ENCODE measurements at places on chromosomes 5 and 9.

DNA sequence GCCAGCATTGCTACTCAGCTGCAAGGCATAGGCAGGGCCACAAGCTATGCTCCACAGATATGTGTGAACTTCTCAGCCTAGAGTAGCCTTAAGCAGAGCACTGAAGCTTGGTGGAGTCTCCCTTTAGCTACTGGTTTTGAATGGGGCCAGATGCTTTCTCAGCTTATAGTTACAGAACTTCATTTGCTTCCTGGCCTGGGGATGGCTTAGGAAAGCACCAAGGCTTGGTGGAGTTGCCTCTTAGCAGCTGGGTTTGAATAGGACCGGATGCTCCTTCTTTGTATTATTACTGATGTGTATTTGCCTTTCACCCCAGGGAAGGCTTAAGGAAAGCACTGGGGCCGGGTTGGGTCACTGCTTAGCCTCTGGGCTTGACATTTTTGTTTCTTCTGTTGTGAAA lies 497.8 kb upstream of the SEMA6A start:
- DNase-seq = no peak

DNA sequence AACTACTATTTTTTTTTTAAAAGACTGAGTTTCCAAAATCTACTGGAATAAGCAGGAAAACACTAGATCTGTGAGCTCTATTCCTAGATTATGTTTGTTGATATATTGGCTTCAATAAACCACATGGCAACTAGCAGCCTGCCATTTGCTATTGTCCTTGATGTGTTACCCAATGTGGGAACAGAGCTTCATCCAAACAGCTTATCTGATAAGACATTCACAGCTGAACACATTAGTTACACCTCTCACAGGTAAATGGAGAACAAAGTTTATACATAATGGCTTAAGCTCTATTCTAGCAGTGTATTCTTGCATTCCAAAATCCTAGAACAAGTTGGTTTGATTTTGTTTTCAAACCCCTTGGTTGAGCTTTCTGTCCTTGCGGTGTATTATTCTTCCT lies 642.1 kb downstream of the TLE1 start:
- DNase-seq = no peak

DNA sequence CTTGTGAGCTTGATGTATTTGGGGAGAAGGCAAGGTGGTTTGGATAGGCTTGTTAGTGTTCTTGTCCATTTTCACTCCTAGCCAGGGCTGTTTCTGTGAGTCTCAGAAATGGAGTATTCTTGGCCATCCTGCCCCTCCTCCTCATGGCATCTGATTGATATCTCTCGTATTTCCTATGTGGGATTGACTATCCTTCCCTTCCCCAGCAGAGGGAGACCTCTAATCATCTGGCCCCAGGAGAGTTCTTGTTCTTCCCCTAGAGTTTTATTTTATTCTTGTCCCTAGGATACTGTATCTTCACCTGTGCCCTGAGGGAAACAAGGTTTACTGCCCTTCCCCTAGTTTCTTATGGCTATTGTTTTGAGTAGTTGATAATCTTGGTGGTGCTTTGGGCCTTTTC lies 114.4 kb downstream of the VPS13A start:
- DNase-seq = no peak

GRCh38 chr5:179746872-179747271 lies 14.2 kb downstream of the MAML1 start:
- DNase-seq = no peak

DNA sequence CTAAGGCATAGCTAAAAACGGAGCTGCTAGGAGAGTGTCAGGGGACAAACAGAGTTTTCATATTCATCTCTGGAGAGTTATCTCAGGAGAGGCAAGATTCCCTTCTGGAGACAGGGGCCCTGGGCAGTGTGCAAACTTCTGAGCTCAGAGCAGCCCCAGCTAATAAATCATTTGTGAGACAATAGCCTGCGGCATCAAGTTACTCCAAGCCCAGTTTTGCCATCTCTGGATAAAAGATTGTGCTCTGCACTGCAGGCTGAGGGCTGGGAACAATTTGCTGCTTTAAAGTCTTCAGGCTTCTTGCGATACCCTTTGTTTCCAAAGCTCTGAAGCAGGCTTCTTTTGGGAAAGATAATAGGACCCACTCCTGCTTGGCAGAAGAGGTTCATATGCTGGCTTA lies 164.3 kb upstream of the BRINP1 start:
- no peak for DNase-seq

- peak; percentile 56 for DNase-seq
Measured at GRCh38 chr9:19456996-19457692, 48.3 kb downstream of the ACER2 start.

GRCh38 chr5:173793648-173794548 lies 94.3 kb upstream of the CPEB4 start:
- no peak for DNase-seq

DNA sequence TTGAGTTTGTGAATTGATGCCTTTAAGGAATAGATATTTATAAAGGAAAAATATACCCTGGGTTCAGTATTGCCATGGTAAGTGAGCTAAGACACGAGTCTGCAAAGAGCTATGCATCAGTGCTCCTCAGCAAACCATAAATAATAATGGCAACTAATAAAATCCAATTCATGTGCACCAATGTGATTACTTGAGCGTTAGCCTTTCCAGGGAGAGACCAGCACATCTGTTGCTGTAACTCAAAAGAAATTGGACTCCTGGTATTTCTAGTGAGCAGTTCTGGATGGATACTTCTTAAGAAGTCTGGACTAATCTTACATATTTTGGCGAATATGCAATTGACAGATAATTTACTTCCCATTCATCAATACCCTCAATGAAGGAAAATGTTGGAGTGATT lies 373.3 kb downstream of the ARHGEF28 start:
- DNase-seq = no peak

GRCh38 chr9:108708448-108708847 lies 147.3 kb downstream of the ACTL7B start:
- DNase-seq = no peak

DNA sequence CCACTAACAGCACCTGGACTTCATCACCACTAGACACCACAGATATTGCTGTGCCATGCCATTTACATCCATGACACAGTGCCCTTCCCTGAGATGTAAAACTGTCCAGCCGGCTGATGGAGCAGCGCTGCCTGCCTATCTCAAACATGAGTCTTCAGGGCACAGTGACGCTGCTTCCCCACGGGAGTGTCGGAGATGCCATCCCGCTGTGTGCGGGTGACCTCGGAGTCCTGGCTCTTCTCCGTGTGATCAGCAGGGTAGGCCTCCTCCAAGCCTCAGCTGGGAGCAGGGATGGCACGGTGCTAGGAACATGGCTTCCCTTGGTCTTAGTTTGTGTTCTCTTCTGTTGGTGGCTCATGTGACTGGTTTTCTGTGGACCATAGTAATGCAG lies 130.3 kb upstream of the FAM120A start:
- DNase-seq = no peak

DNA sequence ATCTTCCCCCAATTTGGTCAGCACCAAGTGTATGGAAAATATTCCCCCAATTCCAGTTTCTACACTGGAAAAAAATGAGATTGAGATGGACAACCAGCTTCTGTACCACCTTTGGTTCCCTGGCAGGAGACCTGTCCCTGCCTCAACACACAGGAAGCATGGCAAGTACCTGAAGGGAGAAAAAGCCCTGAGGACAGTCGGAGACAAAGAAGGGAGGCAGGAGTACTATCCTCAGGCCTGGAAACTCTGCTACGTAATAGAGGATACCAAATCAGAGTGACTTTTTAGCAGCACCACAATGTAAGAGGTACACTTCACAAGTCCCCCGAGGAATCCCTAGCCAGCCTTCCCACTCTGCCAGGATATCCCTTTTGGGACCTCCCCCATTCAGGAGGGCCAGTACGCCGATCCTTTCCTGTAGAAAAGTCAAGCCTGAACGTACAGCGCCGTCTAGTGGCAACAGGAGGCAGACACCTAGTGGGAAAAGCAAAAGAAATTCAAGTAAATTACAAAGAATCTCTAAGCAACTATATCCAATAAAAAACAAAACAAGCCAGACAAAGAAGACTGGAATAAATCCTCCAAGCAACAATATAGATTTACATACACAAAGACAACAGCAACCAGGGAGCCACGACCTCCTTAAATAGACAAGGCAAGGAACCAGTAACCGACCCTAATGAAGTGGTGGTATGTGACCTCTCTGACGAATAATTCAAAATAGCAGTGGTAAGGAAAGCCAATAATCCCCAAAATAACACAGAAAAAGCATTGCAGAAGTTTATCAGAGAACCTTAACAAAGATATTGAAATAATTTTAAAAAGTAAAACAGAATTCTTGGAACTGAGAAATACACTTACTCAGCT lies 63.3 kb upstream of the SLCO6A1 start:
- no peak for DNase-seq

DNA sequence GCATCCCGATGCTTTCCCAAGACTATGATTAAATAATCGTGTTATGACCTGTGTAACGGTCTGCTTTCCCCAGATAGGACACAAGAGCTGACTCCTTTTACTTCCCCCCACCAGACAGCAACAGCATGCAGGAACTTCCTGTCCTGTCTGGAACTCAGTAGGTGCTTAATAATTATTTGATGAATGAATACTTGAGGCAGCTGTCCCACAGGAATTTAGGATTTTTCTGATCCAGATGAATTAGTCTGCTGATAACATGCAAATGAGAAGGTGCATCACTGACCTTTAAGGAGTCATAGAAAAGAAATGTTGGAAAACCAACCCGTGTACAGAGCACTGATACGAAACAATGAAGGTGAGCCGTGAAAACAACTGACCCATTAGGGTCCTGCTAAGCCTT lies 12.2 kb downstream of the RNF130 start:
- no peak for DNase-seq

- no peak for DNase-seq
Measured at GRCh38 chr9:72210522-72210921, 61.3 kb downstream of the GDA start.

GRCh38 chr5:125480911-125481310 lies 734.5 kb upstream of the ZNF608 start:
- DNase-seq = no peak

GRCh38 chr5:143401227-143402016 lies 2.1 kb downstream of the NR3C1 start:
- no peak for DNase-seq

- no peak for DNase-seq
Measured at GRCh38 chr5:120794121-120794520, 330.0 kb downstream of the PRR16 start.

DNA sequence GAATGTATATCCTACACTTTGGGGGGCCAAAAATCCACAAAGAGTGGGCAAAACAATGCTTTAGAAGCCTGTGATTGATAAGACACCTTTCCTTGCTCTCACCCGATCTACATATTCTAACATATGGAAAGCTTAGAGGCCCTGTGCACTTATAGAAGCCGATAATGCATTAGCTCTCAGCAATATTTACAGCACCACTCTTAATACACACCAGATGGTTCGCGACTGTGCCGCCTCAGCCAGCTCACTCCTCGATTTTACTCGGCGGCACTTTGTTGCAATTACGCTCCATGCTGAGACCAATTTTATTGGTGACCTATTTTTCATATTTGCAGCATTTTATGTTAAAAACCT lies 18.8 kb downstream of the NR2F1 start:
- DNase-seq = no peak

- peak; percentile 31 for DNase-seq
Measured at GRCh38 chr9:78261403-78262001, 25.6 kb downstream of the CEP78 start.

DNA sequence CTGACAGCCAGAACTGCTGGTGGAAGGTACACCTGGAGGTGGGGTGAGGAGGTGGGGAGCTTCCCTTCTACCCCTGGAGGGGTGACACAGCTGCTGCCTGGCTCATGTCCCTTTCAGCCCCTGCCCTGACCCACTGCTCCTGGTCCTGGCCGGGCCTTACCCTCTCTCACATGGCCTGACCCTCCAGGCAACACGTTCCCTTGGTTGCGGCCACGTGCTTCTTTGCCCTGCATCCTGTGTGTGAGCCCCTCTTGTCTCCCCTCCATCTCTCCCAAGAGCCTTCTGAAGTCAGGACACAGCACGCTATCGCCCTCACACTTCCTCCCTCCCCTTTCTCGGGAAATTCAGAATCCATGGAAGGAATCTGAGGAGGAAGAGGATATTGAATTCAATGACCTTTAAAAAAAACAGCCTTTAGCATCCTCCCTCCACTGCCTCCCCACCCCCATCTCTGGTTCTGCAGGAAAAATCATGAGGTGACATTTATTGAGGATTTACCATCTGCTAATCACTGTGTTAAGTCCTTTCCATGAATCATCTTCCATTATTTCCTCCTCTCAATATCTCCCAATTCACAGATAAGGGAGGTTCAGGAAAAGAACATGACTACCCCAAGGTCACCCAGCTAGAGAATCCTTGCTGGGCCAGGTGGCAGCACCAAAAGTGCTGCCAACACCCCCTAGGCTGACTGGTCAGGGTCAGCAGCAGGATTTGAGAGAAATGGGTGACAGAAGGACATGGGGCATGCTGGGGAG lies 8.3 kb downstream of the AQP3 start:
- DNase-seq = no peak

GRCh38 chr5:62284946-62285891 lies 20.8 kb upstream of the KIF2A start:
- peak; percentile 29 for DNase-seq

DNA sequence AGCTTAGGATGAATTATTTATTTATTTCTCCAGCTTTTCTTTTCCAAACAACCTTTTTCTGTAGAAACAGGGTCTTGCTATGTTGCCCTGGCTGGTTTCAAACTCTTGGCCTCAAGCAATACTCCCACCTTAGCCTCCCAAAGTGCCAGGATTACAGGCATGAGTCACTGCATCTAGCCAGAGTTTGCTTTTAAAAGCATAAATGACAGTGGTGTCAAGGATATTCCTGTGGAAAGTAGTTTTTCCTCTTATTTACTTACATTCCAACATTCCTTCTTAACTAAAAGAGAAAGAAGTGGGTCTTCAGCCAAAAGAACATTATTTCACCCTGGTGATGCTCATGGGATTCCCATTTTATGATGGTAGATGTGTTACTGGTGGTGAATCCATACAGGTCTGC lies 62.4 kb downstream of the GRIA1 start:
- no peak for DNase-seq

GRCh38 chr9:115276621-115277020 lies 158.7 kb upstream of the TNC start:
- no peak for DNase-seq

DNA sequence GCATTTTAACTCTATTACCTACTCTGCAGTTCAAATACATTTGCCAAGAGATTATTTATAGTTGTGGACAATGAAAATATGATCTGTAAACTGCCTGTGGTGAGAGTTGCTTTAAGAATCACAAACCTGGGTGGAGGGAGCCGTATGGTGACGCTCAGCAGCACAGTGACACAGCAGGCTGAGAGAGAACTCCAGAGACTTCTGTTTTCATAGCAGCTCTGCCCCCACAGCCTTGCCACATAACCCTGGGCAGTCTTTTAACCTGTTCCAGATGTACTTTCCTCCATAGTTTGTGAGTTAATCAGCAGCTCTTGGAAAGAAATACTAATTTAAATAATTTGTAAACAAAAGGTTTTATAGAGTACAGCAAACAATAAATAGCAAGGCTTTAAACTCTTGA lies 450.5 kb downstream of the ELAVL2 start:
- DNase-seq = no peak

All from CD4-positive, alpha-beta T cell treated with Interferon alpha-2 for 1 hour (primary cell).